Head of caudate nucleus (tissue), 42 donors: ENCODE measurements at places on chromosomes 3 and 15.
A peak's percentile ranks its signal among the peaks of the same experiment; 100 is the strongest.

GRCh38 chr3:15496341-15496664 is 25.2 kb downstream of the COLQ start:
- DNase-seq = no peak

GRCh38 chr3:38588371-38588971 is 61.0 kb downstream of the SCN5A start:
- DNase-seq = peak; percentile 37

- DNase-seq = peak; percentile 41
These were observed 69.4 kb upstream of the FOXP1 start for GRCh38 chr3:71652781-71653413.

DNA sequence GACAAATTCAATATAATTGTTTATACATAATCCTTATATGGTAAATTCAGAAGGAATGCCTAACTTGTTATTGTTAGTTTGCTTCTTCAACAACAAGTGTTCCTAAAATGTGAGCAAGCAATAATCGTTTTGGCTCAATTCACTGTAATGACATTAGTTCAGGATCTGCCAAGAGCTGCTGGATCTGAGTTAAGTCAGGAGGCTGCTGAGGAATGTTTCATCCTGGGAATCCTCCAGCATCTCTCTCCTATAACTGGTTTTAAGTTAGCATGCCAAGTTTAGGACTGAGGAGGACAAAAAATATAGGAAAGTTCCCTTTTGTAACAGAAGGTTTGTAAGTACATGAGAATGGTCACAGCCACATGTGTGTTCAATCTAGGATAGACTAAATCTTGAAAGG is 4.9 kb upstream of the GTF2A2 start:
- DNase-seq = no peak

GRCh38 chr3:95609411-95609810 is 1205.0 kb upstream of the EPHA6 start:
- no peak for DNase-seq
